ENCODE measurements at places on chromosomes 13 and 19. TPM values are rescaled to one million over a fixed set of nuclear protein-coding genes. Genes with fewer than 3 reads are reported as not detected.

CTXN1 gene
- not detected for polyA plus RNA-seq

C5AR2 gene
- 0.11 TPM for polyA plus RNA-seq

DUS3L gene
- 34.2 TPM for polyA plus RNA-seq

LCP1 gene
- 1,658 TPM for polyA plus RNA-seq

SMAD9 gene
- not detected for polyA plus RNA-seq

HOMER3 gene
- 2.6 TPM for polyA plus RNA-seq

TTC9B gene
- polyA plus RNA-seq, result not detected

KIR2DL1 gene
- 0.15 TPM for polyA plus RNA-seq

MAST1 gene
- 0.48 TPM for polyA plus RNA-seq

DNA sequence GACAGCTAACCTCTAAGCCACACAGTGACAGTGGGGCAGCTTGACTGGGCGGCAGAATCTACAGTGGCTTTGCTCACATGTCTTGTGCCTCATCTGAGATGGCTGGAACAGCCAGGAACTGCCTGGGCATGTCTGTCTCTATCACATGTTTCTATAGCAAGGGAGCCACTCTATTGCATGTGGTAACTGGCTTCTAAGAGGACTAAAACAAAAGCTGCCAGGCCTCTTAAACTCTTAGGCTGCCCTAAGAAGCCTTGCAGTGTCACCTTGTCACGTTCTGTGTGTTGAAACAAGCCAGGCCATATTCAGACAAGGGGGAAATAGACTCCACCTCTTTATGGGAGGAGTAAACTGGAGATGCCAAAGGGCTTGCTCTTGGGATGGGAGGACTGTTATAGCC is 122.9 kb upstream of the MAB21L1 start:
- DNase-seq, result no peak

- DNase-seq, result no peak
Measured at GRCh38 chr13:62246581-62246980, 830.9 kb upstream of the PCDH20 start.

DNA sequence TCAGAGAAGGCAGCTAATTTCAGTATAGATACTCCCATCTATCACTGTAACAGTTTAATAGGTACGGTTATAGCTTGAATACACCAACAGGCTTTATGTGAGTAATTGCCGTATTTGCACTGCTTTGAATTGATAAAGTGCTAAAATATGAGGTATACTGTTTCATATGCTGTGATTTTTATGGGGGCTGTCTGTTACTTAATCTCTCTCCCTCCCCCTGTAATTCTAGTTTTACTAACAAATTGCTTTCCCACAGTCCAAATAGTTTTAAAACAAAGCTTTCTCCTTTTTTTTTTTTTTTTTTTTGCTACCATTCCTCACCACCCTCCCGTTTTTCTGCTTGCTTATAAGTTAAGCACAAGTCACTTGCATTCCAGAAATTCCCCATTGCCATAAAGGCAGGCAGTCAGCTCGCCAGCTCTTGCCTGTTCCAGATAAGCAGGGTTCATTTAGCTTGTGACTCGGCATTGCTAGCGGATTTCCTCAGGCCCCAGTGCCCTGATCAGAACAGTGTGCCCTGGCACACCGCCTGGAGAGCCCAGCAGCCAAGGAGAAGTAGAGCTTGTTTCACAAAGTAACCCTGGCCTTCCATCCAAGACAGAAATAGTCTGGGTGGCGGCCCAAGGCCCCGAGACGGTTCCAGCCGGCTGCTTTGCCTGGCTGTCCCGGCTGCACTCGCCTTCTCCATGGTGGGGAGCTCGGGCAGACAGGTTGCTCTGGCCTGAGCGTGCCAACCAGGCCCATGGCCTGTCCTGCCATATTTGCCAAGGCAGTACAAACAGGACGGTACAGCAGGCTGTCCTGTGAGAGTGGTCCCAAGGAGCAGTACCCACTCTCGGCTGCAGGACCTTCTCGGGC is 43.5 kb upstream of the NPAS1 start:
- DNase-seq, result no peak

DNA sequence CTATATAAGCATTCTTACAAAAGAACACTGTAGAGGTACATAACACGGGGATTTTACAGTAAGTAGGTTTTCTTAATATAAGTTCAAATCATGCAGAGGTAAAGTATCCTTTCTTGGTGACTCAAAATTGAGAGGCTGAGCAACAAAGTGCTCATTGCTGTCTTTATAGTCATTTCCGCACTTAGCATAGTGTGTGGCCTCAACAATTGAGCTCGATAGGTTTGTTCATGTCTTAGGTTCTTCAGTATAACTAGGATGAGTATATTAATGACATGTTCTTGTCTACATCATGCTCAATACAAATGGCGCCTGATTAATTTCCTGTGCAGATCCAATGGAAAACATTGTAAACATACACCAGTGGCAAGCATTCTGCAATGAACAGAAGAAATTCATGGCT is 1.4 kb downstream of the WDFY2 start:
- DNase-seq, result no peak

DNA sequence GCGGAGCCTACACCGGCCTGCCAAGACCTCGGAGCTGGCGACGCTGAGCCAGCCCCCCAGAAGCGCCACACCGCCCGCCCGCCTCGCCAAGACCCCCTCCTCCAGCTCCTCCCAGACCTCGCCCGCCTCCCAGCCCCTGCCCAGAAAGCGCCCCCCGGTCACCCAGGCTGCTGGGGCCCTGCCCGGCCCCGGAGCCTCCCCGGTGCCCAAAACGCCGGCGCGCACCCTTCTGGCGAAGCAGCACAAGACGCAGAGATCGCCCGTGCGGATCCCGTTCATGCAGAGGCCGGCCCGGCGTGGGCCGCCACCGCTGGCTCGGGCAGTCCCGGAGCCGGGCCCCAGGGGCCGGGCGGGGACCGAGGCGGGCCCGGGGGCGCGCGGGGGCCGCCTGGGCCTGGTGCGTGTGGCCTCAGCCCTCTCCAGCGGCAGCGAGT is 10.2 kb downstream of the C19orf25 start:
- no peak for DNase-seq

DNA sequence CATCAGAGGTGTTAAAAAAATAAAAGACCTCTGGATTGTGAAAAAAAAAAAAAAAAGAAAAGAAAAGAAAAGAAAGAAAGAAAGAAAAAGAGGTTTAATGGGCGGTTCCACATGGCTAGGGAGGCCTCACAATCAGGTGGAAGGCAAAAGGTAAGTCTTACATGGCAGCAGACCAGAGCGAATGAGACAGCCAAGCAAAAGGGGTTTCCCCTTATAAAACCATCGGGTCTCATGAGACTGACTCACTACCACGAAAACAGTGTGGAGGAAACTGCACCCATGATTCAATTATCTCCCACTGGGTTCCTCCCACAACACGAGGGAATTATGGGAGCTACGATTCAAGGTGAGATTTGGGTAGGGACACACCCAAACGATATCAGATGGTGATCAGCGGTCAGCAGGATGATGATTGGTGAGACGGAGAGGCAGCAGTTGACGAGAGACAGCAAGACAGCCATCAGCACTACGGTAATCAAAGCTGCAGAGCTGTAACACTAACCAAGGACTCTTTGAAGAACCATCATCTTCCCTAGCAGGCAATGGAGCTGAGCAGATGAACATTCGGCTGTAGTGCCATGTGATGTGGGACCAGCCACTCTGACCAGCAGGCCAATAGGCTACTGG is 3.9 kb upstream of the CD209 start:
- no peak for DNase-seq

DNA sequence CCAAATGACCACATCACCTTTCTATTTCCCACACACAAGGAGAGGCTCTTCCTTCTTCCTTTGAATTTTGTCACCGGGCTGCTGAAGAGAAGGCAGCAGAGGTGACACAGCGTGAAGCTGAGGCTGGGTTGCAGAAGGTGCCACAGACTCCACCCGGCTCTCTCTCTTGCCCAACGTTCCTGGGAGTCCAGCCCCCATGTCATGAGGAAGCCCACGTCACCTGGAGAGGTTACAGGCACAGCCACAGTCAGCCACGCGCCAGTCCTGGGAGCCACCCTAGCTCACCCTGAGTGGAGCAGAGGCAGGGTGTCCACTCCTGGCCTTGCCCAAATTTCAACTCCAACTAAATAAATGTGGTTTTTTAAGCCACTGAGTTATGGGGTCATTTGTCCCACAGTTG is 4.8 kb upstream of the TMEM255B start:
- DNase-seq, result no peak

DNA sequence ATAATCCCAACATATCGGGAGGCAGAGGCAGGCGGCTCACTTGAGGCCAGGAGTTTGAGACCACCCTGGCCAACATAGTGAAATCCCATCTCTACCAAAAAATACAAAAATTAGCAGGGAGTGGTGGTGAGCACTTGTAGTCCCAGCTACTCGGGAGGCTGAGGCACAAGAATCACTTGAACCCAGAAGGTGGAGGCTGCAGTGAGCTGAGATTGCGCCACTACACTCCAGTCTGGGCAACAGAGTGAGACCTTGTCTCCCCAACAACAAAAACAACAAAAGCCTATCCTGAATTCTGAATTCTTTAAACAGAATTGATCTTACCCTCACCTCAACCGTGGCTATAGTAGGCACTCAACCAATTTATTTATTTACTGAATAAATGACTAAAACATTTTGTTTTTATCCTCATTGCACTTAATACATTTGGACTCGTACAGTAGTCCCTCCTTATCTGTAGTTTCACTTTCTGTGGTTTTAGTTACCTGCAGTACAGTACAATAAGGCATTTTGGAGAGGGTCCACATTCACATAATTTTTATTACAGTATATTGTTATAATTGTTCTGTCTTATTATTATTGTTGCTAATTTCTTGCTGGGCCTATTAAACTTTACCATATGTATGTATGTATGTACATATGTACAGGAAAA is 98.8 kb downstream of the TBC1D4 start:
- DNase-seq, result no peak

DNA sequence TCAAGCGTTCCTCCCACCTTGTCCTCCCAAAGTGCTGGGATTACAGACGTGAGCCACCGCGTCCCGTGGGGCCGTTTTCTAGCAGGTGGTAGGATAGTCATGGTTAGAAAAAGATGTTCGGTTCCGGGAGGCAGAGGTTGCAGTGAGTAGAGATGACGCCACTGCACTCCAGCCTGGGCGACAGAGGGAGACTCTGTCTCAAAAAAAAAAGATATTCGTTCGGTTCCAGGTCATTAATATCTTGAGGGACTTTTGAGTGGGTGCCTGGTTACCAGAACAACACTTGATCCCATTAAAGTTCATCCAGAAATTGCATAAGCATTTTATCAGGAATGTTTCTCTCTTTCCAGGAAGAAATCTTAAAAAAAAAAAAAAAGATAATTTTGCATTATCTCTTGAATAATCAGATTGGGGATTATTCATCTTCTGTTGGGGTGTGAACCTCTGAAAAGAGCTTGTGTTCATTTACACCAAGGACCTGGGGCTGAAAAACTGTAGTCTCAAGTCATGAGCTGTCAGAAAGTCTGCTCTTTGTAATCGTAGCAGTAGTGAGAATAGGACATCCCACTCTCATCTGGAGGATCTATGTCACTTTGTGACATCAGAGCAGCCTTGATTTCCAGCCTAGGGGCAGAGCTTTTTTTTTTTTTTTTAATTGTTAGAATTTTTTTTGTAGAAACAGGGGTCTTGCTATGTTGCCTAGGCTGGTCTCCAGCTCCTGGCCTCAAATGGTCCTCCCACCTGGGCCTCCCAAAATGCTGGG is 1.0 kb upstream of the ETHE1 start:
- no peak for DNase-seq

DNA sequence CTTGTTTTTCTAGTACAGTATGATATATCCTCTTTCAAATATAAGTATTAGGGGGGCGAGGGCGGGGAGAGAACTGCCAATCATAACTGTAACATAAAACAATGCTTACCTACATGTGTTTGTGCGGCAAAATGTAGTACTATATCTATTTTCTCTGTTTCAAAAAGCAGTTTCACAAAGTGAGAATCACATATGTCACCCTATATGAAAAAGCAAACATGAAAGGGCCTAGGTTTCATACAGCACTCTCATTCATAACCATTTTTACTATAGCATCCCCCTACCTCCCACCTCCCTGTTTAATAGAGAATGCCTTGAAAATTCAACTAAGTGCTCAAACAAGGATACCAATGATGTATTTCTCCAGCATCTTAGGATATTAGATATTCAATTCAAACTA is 5.2 kb downstream of the TGDS start:
- DNase-seq, result no peak

- DNase-seq, result no peak
Measured at GRCh38 chr13:45870232-45870631, 18.7 kb upstream of the SIAH3 start.

DNA sequence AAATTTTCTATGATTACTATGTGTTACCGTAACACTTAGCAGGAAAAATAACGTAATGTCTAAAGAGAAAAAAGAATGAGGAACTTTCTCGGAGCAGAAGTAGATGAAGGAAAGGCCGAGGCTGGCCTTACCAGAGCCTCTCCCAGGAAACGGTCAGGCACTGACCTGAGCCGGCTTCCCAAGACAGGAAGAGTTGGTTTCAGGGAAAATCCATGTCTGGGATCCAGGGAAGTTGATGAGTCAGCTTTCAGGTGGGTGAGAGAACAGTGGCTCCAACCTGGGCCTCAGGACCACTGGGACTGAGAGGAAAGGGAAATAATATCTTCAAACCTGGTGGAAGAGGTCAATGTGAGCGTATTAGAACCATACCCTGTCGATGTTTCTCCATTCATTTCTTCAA is 93.3 kb upstream of the UBL3 start:
- no peak for DNase-seq

GRCh38 chr13:75804605-75805004 is 168.5 kb downstream of the LMO7 start:
- DNase-seq, result no peak

- DNase-seq, result no peak
Measured at GRCh38 chr13:112056284-112056727, 10.6 kb upstream of the SOX1 start.

- no peak for DNase-seq
Measured at GRCh38 chr13:94109715-94110374, 369.6 kb downstream of the DCT start.

- no peak for DNase-seq
Measured at GRCh38 chr13:37211487-37211886, 106.0 kb upstream of the CSNK1A1L start.

DNA sequence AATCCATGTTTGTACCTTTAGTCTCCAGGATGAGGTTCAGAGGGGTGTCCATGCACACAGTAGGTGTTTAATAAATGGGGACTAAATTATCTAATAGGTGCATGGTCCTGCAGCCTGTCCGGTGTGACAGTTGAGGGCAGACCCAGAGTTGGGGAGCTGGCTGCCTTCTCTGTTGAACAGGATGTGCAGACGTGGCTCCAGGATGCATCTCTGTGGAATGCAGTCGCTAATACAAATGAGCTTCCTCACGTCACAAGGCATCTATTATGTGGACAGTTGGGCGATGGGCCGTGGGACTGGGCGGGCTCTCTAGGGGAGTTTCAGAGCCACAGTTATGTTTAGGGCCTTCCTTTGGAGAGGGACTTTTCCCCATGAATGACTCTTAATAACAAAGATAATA is 71.0 kb downstream of the SIPA1L3 start:
- DNase-seq, result no peak

GRCh38 chr13:97367016-97367822 is 66.8 kb upstream of the RAP2A start:
- DNase-seq, result no peak

Measured in CD4-positive, alpha-beta memory T cell (primary cell).